CD8-positive, alpha-beta T cell (primary cell): ENCODE measurements at places on chromosomes 2 and 18.

- no peak for DNase-seq
Measured at GRCh38 chr2:137677466-137677865, 286.8 kb upstream of the HNMT start.

GRCh38 chr2:109311771-109312170 is 182.8 kb downstream of the SH3RF3 start:
- DNase-seq = no peak

- DNase-seq = no peak
Measured at GRCh38 chr2:218233543-218233942, 16.6 kb downstream of the ARPC2 start.

DNA sequence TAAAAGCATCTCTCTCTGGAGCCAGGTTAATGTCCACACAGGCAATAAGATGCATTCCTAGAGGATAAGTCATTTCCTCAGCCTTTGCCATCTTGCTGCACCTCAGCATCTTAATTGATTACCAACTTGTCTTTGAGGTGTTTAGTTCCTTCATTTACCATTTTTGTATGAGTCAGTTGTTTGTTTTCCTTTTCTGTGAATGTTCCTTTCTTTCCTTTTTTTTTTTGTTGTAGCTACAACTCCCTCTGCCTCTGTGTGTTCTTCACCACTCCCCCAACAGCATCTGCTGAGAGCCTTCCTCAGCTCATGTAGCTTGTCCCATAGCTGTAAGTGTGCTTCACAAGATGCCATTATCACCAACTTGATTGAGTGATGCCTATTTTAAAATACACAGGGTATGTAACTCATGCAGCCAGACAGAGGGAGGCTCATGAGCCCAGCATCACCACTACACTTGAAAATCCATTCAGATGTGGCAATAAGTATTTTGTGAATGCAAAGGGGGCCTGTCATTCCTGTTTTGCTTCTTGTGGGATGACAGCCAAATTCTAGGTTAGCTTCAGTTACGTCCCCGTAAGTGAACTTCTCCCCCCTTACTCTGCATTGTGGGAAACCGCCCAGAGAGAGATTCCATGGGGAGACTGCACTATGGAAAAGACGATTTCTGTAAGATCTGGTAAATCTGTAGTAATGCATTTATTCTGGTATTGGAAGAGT is 315.9 kb upstream of the ZEB2 start:
- no peak for DNase-seq

DNA sequence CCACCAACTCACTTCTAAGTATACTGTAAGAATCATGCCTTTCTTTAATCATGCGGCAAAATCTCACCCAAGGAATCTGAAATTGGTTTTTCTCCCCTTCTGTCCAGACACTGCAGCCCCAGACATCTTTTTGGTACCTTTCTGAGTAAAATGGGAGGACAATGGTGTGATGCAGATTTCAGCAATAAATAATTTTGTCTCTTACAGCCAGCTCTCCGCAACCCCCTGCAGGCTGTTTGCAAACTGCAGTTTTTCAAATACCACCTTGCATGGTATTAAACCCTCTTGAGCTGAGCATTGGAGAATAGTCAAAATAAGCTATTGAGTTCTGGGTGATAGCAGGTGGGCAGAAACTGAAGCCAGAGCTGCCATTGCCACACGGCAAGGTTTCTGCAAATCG is 32.2 kb downstream of the GPR39 start:
- no peak for DNase-seq

DNA sequence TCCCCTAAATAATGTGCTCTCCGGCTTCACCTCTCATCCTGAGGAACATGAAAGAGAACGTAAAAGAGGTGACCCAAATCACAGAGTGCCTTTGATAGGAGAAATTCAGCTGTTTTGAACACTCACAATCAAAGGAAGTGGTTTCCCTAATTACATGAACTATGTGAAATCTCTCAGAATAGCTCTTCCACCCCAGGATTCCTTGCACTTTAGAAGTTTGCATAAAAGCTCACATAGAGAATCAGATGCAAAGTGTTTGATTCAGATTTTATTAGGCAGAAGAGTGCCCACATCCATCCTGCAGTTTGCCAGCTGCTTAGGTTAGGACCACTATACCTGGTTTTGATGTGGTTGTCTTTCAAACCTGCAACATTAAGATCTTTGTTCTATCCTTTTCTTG is 61.0 kb downstream of the MAP3K20 start:
- DNase-seq = no peak

GRCh38 chr2:98441706-98442450 is 2.8 kb upstream of the INPP4A start:
- no peak for DNase-seq

GRCh38 chr18:62209046-62209445 is 22.0 kb downstream of the RELCH start:
- no peak for DNase-seq

- DNase-seq = no peak
Measured at GRCh38 chr2:195445639-195446038, 211.4 kb upstream of the SLC39A10 start.

DNA sequence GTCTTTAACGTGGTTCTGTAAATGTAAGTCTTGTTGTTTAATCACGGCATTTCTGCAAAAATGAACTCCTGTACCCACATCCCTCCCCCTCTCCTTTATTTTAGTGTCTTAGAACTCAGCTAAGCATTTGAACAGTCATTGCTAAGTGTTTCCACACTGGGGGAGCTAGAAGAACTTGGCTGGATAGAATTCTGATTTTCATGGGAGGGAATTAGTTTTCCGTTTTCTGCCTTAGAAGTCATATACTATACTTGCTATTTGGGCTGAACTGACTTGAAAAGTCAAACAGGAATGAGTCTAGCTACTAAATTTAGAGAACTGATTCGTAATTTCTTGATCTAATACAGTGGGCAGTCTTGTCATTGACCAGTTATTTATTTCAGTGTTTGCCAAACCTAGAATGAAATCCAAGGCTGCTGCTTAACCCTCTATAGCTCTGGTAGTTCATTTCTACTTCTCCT is 61.1 kb downstream of the FMNL2 start:
- DNase-seq = no peak

- no peak for DNase-seq
Measured at GRCh38 chr2:70009762-70010575, 48.5 kb upstream of the ASPRV1 start.

- DNase-seq = no peak
Measured at GRCh38 chr2:238286551-238286950, 1.9 kb downstream of the PER2 start.

GRCh38 chr18:69494841-69495240 is 94.2 kb downstream of the DOK6 start:
- no peak for DNase-seq

DNA sequence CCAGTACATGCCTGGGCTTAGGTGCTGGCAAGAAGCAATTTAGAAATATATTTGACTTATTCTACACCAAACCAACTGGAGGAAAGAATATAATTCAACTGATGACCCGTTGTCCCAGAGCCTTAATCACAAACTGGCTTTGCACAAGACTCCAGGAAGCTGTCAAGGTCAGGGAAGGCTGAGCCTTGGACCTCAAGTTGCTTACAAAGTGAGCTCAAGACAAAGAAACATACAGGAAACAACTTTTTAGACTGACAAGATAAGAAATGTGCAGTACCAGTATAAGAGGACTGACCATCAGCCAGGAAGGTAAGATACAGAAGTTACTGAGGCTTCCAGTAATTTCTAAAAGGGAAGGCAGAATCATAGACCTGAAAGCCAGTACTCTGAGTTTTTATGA is 35.0 kb upstream of the GPR55 start:
- DNase-seq = no peak
